ENCODE measurements at places on chromosomes 13 and 19.
A peak's percentile ranks its signal among the peaks of the same experiment; 100 is the strongest.

DNA sequence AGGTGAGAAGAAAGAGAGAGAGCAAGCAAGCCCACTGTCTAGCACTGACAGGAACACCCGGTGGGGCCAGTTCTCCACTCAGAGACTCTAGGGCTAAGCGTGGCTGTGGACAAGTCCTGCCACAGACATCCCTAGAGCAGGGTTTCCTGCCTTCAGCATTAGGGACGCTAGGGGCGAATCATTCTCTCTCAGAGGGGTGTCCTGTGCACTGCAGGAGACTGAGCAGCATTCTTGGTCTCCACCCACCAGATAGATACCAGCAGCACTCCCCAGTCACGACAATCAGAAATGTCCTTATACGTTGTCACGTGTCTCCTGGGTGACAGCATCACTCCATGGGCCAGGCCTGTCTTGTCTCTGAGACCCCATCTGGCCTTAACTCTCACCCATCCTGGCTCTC, 1.5 kb downstream of the OR10H1 start:
- no peak for DNase-seq

DNA sequence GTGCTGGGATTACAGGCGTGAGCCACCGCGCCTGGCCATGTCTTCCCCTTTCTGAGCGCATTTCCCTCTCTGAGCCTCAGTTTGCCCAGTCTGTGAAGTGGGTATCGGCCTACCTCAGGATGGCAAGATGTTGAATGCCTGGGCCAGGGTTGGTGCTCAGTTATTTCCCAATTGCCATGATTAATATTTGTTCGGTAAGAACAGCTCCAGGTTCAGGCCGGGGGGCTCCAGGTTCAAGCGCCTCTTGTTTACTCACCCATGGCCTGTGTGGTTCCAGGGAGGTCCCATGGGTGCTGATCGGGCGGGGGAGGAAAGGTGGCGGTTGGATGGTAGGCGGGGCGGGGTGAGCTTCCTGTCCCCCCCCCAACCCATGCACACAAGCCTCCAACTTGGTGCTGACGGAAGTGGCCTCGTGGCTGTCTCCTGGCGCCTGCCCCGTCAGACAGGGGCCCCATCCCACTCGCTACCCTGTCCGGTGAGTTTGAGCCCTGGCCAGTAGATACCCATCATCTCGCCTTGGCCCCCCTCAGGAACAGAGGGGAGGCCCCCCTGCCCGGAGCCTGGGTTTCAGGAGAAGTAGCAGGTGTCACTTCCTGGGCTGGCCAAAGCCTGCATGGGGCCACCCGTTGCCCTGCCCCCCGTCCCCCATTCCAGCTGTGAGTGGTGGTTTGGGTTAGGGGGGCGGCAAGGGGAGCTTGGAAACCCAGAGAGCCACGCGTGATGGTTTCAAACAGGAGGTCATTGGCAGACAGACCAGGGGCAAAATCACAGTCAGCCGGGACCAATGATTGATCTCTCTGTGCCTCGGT, at the start of gene FCHO1:
FCHO1 (plus strand) TSS at position 375 of the 809 bp plus-strand sequence. CDS start 3,688 bp downstream, outside the sequence.
- no peak for DNase-seq

DNA sequence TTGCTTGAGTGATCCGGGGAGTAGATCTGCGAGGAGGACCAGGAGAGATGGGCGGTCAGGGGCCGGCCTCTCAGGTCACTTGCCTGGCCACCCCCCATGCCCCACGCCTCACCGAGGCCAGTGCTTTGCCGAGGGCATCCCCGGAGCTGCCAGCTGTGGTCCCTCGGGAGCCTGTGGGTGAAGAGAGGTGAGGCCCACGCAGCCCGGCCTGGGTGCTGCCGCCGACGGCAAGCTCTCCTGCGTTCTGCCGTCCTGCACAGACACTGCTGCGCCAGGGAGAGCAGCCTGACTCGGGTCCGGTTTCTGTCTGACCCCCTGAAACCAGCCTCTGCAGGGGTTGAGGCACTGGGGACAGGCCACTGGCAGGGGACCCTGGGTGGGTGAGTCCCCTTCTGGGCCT, 15.8 kb upstream of the UQCR11 start:
- no peak for DNase-seq

DNA sequence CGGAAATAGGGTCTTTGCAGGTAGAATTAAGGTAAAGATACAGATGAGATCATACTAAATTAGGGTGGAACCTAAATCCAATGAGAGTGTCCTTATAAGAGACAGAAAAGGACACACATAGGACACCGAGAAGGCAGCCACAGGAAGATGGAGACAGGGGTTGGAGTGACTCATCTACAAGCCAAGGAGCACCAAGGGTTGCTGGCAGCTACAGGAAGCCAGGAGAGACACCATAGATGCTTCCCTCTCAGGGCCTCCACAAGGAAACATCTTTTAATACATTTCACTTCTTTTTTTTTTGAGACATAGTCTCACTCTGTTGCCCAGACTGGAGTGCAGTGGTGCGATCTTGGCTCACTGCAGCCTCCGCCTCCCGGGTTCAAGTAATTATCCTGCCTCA, 10.1 kb downstream of the TMEM143 start:
- no peak for DNase-seq

GRCh38 chr13:87777387-87777786, 106.2 kb downstream of the SLITRK5 start:
- DNase-seq, result no peak

GRCh38 chr19:40006273-40006691, 9.4 kb downstream of the ZNF546 start:
- DNase-seq, result peak; percentile 87

DNA sequence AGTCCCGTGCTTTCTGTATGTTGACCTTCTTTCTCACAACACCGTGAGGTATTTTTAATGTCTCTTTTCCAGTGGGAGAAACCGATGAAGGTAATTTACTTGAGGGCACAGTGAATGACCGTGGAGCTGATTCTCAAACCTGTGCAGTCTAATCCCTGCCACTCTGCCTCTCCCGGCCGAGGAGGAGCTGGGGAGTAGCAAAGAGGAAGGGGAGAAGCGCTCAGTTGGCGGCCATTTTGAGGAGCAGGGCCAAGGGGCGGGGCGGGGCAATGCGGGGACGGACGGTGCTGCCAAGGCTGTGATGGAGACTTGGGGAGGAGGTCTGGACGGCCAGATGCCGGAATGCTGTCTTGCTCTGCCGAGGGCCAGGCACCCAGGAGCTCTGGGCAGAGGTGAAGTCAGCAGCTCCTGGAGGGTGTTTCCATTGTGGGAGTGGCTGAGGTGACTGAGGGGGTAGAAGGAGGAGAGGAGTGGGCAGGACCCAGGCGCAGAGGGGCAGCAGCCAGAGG, 12.4 kb upstream of the RANBP3 start:
- DNase-seq, result no peak

DNA sequence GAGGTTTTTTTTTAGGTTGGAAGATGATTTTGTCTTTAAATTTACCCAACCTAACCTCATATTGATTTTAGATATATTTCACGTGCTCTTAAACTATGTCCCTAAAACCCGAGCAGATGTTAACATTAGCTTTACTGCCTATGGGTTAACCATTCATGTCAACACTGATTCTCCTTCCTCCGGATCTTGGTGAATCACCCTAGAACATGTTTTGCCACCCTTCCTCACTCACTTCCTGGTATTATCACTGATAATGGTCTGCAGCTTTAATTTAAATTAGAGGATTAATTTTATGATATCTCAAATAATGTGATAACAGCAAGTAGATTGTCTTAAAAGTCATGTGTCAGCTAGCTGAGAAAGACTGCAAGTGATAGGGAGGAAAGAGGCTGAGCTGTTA, 31.9 kb downstream of the HTR2A start:
- DNase-seq, result peak; percentile 62

DNA sequence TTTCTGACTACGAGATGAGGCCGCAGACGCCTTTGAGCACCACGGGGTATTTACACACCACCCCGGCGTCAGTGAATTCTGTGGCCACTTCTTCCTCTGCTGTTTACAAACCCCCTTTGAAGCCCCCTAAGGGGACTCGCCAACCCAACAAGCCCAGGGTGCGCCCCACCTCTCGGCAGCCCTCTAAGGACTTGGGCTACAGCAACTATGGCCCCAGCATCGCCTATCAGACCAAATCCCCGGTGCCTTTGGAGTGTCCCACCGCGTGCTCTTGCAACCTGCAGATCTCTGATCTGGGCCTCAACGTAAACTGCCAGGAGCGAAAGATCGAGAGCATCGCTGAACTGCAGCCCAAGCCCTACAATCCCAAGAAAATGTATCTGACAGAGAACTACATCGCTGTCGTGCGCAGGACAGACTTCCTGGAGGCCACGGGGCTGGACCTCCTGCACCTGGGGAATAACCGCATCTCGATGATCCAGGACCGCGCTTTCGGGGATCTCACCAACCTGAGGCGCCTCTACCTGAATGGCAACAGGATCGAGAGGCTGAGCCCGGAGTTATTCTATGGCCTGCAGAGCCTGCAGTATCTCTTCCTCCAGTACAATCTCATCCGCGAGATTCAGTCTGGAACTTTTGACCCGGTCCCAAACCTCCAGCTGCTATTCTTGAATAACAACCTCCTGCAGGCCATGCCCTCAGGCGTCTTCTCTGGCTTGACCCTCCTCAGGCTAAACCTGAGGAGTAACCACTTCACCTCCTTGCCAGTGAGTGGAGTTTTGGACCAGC, 5.3 kb downstream of the SLITRK5 start:
- DNase-seq, result no peak

DNA sequence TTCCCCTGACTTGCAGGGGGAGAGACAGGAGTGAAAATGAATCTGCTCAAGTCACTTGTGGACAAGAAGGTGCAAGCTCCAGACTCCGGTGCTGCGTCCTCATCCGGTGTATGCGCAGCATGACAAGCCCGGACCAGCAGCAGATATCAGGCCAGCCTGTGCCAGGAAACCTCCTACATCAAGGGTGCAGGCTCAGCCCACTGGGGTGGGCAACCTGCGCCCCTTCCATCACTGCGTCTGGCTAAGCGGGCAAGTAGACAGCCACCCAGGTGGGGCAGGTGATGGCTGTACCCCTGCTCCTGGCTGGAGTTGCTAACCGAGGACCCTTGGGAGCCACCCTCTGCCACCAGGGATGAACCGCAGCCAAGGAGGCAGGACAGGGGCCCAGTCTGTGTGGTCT, 32.9 kb upstream of the SLC15A1 start:
- DNase-seq, result no peak

DNA sequence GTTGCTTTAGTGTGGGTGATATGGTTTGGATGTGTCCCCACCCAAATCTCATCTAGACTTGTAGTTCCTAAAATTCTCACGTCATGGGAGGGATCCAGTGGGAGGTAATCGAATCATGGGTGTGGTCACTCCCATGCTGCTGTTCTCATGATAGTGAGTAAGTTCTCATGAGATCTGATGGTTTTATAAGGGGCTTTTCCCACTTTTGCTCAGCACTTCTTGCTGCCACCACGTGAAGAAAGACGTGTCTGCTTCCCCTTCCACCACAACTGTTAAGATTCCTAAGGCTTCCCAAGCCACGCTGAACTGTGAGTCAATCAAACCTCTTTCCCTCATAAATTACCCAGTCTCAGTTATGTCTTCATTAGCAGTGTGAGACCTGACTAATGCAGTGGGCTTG, 26.0 kb downstream of the OR10H4 start:
- no peak for DNase-seq

DNA sequence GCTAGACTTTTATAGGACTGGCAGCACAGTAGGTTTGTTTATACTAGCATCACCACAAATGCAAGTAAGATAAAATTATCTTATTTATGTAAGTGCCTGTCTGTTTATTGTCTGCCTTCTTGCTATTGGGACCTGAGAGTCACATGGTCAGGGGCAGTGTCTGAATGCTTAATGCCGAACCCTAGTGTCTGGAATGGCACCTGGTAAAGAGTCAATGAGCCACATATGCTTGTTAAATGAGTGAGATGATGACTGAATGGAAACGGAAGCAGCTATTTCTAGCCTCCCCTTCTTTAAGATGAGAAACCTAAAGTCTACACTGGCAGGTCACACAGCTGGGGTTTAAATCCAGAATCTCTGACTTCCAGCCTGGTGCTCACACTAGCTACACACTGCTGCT, 92.2 kb downstream of the STOML3 start:
- no peak for DNase-seq

GRCh38 chr19:10431943-10432735, 11.8 kb downstream of the PDE4A start:
- peak; percentile 80 for DNase-seq

GRCh38 chr19:35284153-35285094, 2.1 kb downstream of the HAMP start:
- DNase-seq, result no peak

GRCh38 chr19:33132021-33132420, at the start of gene WDR88:
WDR88 (plus strand) TSS chr19:33132114; CDS start chr19:33132170, 56 bp downstream.
- no peak for DNase-seq

DNA sequence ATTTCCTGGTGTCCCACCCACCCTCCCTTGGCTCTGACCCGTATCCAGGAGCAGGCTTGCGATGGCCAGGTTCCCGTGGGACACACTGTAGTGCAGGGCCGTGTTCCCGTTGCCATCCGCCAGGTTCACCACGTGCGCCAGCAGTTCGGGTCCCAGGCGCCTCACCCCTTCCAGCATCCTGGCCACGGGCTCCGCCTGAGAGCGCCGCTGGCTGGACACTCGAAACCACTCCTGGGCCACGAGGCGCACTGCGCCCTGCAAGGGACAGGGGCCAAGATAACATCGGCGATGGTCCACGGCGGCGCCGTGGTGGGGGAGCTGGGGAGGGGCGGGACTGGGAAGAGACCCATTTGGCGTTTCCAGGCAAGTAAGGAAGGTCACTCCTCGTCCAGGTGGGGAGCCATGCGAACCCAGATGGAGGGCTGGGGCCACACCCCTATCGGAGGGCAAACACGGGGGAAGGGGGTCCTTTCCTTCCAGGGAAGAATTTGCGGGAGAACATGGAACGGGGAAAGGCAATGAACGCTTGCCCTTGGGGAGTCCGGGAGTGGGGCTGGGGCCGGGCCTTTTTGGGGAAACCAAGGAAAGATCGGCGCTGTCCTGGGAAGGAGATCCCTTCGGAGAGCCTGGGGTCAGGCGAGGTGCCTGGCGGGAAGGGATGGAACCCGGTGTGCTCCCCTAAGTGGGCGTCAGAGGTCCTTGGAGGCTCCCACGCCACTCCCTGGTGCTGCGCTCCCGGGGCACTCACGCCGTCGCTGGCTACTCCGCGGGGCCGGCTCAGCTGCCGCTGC, 9.9 kb downstream of the KANK3 start:
- no peak for DNase-seq

Measured in foreskin fibroblast (primary cell).